ENCODE measurements at places on chromosomes 6 and 20. TPM values are rescaled to one million over a fixed set of nuclear protein-coding genes. Genes with fewer than 3 reads are reported as not detected.

Gene VSX1
- total RNA-seq, result not detected

Gene SPEF1
- total RNA-seq, result 0.49 TPM

Gene DZANK1
- 3.0 TPM for total RNA-seq

Gene LRRC73
- 0.43 TPM for total RNA-seq

DNA sequence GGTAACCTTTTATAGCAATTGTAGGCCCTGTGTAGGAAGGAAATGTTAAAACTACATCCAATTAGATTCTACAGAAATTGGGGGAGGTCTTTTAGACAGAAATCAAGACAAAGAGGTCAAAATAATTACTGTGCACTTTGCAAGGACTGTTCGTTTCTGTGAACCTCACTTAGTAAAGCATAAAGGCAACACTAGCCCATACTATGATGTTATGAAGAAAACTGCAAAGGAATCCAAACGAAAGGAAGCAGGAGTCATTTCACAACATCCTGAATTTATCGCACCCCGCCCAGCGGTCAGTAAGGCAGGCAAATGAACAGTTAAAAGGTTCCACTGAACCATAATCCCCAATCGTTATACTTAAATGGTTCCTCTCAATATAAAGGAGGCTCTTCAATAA, 429.5 kb upstream of the ARID1B start:
- H3K27ac ChIP-seq, result no peak overlapping the region
- H3K27me3 ChIP-seq, result no peaks in the 10 kb centered on the region
- H3K4me3 ChIP-seq, result no peak overlapping the region
- no peak for DNase-seq

- DNase-seq, result no peak
- H3K36me3 ChIP-seq, result peaks cover 28% of the 10 kb centered on the region
- peak overlapping the region; percentile 90 for H3K27ac ChIP-seq
- peaks cover 53% of the 10 kb centered on the region for H3K4me1 ChIP-seq
- no peaks in the 10 kb centered on the region for H3K27me3 ChIP-seq
Measured at GRCh38 chr20:21323640-21324039, 20.5 kb downstream of the XRN2 start.

- no peak overlapping the region for H3K27ac ChIP-seq
- H3K36me3 ChIP-seq, result no peaks in the 10 kb centered on the region
- peaks cover 7% of the 10 kb centered on the region for H3K4me1 ChIP-seq
Measured at GRCh38 chr6:116078522-116078921, 17.8 kb upstream of the FRK start.

DNA sequence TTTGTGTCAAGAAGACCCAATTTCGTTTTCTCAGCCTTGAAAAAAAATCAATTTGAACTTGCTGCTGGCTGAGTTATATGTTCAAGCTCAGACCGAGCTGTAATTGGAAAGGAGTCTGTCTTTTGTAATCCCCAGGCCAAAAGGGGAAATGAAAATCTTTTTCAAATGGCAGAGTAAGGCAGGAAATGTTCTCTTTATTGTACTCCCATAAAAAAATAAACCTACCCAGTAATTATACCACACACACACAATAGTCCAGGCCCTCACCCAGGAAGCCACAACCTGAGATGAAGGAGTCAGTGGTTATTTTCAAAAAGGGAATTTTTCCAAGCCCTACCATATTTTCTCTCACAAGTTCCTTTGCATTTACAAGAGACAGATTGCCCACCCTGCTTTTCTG, 45.3 kb downstream of the CLIC5 start:
- peaks cover 3% of the 10 kb centered on the region for H3K36me3 ChIP-seq
- H3K4me3 ChIP-seq, result no peak overlapping the region
- H3K4me1 ChIP-seq, result peaks cover 14% of the 10 kb centered on the region
- H3K27ac ChIP-seq, result no peak overlapping the region

DNA sequence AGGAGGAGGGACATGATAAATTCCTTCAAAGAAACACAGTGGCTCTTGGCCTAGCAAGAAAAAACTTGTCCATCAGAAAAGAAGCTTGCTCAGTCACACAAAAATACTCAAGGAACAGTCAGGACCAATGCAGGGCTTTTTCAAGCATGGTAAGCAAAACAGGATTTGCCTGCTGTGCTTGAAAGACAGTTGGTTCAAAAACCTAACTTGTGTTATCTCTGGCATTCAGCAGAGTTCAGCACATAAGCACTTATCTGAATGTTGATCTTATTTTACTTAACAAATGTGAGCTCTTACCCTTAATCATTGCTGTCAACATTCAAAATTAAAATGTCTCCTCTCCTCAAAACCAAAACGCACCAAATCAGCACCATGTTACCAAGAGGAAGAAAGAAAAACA, 38.3 kb downstream of the ATG5 start:
- H3K4me1 ChIP-seq, result peaks cover 6% of the 10 kb centered on the region
- no peak overlapping the region for H3K27ac ChIP-seq
- no peak overlapping the region for H3K4me3 ChIP-seq
- peaks cover 7% of the 10 kb centered on the region for H3K36me3 ChIP-seq
- no peak for DNase-seq

GRCh38 chr20:49446808-49447207, 35.7 kb downstream of the KCNB1 start:
- no peak for DNase-seq
- no peak overlapping the region for H3K4me3 ChIP-seq
- H3K27me3 ChIP-seq, result peaks cover 41% of the 10 kb centered on the region
- no peaks in the 10 kb centered on the region for H3K4me1 ChIP-seq
- no peaks in the 10 kb centered on the region for H3K36me3 ChIP-seq
- no peak overlapping the region for H3K27ac ChIP-seq

DNA sequence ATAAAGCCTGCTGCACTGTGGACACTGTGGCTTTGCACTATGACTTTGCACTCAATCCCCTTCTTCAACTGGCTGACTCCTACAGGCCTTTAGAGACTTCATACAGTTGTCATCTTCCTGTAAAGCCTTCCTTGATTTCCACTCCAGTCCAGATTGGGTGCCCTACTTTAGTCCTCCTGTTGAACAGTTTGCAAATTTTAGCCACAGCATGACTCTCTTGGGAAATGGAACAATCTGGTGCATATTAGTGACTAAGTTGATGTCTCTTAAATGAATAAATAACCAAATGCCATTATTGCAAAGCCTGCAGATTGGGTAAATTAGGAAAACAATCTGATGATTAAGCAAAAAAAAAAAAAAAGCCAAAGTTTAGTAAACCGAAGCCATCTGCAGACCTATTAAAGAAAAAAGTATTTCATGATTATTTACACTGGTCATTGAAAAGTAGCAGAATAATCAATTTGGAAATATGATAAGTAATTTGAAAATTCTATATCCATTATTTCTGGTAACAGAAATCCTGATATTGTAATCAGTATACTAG, 12.6 kb downstream of the PLCB4 start:
- no peaks in the 10 kb centered on the region for H3K27me3 ChIP-seq
- H3K4me1 ChIP-seq, result no peaks in the 10 kb centered on the region
- no peaks in the 10 kb centered on the region for H3K36me3 ChIP-seq
- no peak overlapping the region for H3K4me3 ChIP-seq
- no peak for DNase-seq
- H3K27ac ChIP-seq, result no peak overlapping the region

- H3K4me1 ChIP-seq, result no peaks in the 10 kb centered on the region
- H3K27me3 ChIP-seq, result peaks cover 6% of the 10 kb centered on the region
Measured at GRCh38 chr6:135271626-135272025, 90.5 kb downstream of the MYB start.

- H3K27me3 ChIP-seq, result no peaks in the 10 kb centered on the region
- DNase-seq, result no peak
- no peak overlapping the region for H3K4me3 ChIP-seq
Measured at GRCh38 chr20:25126204-25127029, 44.5 kb upstream of the VSX1 start.
